ENCODE measurements at places on chromosomes 5 and 9.

GRCh38 chr5:17190242-17190778, 27.1 kb upstream of the BASP1 start:
- DNase-seq = no peak

DNA sequence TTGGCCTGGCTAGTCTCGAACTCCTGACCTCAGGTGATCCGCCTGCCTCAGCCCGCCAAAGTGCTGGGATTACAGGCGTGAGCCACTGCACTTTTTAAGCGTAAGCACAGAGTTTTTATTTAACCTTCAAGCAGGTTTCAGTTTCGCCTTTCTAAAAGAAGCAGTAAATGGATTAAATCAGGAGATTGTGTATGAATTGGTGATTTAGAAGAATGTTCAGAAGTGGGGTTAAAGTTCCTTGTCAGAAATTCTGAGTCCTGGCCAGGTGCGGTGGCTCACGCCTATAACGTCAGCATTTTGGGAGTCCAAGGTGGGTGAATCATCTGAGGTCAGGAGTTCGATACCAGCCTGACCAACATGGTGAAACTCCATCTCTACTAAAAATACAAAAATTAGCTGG, 12.2 kb downstream of the HSPA4 start:
- DNase-seq = no peak

DNA sequence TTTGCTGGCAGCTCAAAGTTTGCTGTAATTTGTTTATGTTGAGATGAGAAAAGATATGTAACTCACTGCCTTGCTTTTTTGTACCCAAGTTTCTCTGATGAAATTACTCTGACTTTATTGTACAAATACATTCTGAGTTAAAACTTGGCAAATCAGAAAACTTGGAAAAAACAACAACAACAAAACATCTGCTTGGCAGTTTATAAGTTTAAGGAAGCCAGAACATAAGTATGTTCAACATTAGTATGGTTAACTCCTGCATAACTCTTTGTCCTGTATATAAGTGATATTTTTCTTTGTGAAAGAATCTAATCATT, 233.1 kb downstream of the MAST4 start:
- no peak for DNase-seq

DNA sequence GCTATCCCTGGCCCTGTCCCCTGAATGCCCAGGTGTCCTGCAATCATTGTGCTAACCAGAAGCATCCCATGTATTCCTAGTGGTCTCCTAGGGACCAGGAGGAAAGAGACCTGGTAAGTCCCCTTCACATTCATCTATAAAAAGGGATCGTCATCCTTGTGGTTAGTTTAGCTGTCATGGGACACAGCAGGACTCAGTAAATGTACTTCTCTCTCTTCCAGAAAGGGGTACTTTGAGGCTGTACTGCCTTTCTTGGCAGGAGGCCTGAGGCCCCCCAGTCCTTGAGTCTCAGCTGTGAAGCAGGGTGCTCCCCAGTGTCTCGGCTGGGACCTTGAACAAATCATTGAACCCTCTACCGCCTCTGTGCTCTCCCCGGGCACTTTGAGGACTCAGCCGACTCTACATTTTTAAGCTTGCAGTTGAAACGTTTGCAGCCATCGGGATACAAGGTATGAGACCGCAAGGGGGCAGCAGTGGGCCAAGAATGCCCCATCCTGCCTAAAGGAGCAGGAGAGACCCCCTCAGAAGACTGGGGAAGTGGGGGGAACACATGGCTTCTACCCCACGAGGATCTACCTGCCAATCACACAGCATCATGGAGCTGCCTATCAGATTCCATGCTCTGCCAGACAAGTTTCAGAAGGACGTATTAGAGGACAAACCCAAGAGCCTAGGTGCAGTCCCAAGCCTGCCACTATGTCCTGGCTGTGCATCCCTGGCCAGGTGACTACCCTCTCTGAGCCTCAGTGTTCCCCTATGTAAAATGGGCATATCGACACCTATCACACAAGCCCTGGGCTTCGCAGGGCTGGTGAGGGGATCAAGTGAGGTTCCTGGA, 2.4 kb upstream of the PHYKPL start:
- DNase-seq = peak; percentile 65

GRCh38 chr5:154513669-154514084, 35.6 kb upstream of the HAND1 start:
- DNase-seq = no peak

DNA sequence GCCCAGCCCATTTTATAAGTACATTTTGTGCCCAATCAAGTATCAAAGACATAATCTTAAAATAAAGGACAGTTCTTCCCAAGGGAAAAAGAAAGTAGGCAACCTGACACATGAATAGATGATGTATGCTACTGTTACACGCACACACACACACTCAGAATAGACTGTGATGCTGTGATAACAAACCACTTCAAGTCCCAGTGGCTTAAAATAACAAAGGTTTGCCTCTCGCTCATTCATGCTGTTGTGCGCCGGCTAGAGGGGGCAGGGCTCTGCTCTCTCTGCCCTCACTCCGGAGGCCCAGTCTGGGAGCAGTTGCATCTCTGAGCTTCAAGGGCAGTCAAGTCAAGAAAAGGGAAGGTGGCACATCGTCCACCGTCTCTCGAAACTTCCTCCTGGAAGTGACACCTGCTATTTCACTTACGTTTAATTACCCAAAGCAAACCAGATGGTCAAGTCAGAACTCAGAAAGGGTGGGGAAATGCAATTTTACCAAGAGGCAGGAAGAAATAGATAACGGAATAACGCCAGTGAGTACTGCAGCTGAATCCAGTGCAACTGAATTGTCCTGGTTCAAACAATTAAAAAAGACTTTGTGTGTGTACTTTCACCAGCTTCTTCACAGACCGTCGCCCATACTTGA, 43.3 kb downstream of the ANKRD33B start:
- DNase-seq = no peak

GRCh38 chr5:170542691-170543293, 39.0 kb downstream of the KCNIP1 start:
- no peak for DNase-seq

DNA sequence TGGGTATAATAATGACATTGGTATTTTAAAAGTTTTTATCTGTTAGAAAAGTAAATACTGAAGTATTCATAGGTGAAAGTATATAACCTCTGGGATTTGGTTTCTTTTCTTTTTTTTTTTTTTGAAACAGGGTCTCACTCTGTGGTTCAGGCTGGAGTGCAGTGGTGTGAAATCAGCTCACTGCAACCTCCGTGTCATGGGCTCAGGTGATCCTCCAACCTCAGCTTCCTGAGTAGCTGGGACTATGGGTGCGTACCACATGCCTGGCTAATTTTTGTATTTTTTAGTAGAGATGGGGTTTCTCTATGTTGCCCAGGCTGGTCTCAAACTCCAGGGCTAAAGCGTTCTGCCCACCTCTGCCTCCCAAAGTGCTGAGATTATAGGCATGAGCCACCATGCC, 7.2 kb downstream of the HSDL2 start:
- no peak for DNase-seq

DNA sequence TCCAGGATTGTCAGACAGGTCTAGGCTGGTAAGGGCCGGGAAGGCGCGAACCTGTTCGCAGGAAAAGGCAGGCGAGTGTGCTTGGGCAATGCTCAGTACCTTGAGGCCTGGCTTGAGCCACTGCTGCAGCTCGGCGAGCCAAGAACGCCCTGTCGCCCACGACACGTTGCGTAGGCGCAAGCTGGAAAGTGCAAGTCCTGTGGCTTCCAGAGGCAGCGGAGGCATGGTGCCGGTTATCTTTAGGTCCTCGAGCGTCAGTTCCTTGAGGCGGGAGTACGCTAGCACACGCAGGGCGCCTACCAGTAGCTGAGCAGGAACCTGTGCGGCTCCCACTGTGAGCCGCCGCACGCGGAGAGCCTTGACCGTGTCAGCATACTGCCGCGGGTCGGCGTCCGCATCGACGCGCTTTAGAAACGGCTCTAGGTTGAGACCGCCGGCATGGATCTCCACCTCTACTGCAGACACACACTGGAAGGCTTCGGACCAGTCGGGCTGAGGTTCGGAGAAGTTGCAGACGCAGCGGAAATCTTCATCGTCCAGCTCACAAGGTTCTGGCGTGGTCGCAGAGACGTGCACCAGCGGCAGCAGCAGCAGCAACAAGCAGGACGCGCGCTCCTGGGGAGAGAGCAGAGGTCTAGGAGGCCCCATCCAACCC, 482 bp downstream of the CD14 start:
- peak; percentile 30 for DNase-seq

GRCh38 chr9:976943-977837, 735 bp downstream of the DMRT3 start:
- DNase-seq = no peak

DNA sequence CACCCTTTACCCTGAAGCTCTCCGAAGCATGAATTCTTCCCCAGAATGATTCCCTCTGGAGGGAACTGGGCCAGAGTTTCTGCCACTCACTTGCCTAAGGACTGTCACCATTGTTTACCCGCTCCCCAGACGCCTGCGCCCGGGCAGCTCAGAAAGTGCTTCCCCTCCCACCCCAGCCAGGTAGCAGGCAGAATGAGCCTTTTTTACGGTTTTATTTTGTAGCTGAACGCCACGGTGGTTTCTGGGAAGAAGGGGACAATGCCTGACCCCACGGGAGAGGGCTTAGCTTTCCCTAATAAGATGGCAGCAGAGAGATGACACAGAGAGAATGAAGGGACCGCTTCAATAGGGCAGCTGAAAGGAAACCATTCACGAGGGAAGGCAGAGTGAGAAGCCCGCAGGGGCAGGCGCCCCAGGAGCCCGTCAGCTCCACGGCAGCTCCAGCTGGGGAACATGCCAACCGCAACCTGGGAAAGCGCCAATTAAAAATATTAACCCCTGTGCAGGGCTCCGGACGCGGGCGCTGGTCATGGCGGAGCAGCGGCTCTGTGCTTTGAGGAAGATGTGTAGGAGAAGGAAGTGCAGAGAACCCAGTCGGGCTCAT, 20.4 kb upstream of the NTNG2 start:
- no peak for DNase-seq

- no peak for DNase-seq
These were observed 50.9 kb downstream of the EXD3 start for GRCh38 chr9:137371946-137372651.

DNA sequence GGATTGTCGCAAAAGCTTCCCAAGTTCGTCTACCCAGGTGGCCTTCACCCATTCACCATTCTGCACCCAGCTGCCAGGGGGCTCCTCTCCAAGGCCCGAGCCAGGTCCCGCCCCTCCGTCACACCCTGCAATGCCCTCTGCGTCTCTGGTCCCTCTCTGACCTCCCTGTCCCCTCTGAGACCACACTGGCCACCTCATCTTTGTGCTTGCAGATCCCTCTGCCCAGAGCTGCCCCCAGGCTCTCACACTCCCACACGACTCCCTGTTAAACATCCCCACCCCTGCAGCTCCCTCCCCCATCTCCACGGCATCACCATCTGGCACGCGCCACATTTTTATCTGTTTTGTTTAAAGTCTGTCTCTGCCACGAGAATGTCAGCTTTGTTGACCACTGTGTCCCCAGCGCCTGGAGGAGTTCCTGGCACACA, 243.6 kb downstream of the PBX3 start:
- DNase-seq = no peak

DNA sequence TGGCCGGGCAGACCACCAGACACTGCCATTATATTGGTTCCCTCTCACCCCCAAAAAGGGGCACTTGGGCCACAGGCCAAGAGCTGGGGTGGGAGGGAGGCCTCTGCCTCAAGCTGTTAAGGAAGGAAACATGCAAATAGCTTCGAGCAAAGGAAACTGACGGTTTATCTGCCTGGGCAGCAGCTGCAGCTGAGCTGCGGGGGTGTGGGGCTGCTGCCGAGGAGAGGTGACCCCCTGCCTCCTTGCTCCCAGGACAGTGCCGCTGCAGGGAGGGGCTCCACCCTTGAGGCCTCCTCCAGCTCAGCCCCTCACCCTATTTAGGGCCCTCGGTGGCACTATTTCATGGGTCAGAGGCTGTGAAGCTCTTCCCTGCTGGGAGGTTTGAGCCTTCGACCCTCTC, 789 bp downstream of the DOK3 start:
- DNase-seq = no peak

- DNase-seq = peak; percentile 87
These were observed 82.5 kb upstream of the ZBTB43 start for GRCh38 chr9:126722252-126722921.

DNA sequence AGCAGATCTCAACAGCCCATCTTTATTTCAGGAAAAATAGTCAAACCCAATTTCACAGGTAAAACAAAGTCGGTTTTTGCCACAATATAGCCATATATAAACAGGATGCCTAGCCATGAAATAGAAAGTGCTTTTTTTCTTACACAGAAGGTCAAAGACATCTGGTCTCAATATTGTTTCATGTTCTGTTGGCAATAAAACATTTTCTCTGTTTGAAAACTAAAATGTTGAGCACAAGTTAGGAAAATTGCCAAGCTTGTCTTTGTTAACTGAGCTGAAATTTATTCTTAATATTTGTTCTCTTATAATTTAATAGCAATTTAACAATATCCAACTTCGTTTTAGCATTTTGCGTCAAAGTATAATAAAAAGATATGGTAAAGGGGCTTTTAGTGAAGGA, 673.4 kb downstream of the DTWD2 start:
- no peak for DNase-seq

- no peak for DNase-seq
These were observed 550 bp upstream of the CKMT2 start for GRCh38 chr5:81232464-81233079.
